IPS DF 19.7 (cell line): ENCODE measurements at places on chromosomes 11 and 22.
A peak's percentile ranks its signal among the peaks of the same experiment; 100 is the strongest.

- no peak for DNase-seq
These were observed 1.3 kb upstream of the ZFTA start for GRCh38 chr11:63769714-63770455.

DNA sequence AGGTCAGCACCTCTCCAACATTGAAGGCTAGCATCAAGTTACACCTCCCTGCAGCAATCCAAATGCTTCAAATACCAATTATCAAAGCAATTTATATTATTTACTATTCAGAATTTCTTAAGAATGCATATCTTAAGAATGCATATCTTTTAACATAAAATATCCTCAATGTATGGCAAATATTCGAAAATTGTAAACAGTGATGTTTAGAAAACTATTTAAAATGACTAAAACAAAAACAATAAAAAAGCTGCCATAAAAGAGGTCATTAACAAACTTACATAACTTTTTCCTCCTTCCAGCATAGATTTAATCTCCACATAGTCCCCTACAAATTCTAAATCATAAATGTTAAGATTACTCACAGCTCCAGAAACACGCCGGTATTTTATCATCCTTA is 85.1 kb upstream of the SOX6 start:
- DNase-seq: no peak

- no peak for DNase-seq
These were observed 74.1 kb downstream of the ENTHD1 start for GRCh38 chr22:39819429-39819828.

GRCh38 chr11:38718049-38718448 is 2120.0 kb upstream of the RAG2 start:
- DNase-seq: peak; percentile 9

DNA sequence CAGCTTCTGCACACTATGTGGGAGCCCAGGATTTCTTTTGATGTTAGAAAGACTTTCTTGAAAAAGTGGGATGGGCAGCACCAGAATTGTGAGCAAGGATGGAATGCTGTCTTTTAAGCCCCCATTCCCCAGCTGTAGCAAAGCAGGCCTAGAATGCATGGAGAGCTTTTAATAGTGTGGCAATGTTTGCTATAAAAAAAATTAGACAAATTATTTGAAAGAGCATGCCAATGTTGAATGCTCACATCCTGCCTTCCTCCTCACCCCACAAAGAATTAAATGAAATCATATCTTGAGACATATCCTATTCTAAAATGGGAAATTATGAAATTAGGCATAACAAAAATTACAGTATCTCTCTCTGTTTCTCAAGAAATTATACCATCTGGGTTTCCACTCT is 154.7 kb downstream of the C11orf91 start:
- no peak for DNase-seq

- no peak for DNase-seq
These were observed at the start of gene TMEM151A for GRCh38 chr11:66291706-66292542. Gene TMEM151A, plus strand, starts transcription at chr11:66291894. Its CDS starts 120 bp downstream, at chr11:66292014.

GRCh38 chr22:45867906-45868555 is 108.9 kb downstream of the WNT7B start:
- DNase-seq: no peak

DNA sequence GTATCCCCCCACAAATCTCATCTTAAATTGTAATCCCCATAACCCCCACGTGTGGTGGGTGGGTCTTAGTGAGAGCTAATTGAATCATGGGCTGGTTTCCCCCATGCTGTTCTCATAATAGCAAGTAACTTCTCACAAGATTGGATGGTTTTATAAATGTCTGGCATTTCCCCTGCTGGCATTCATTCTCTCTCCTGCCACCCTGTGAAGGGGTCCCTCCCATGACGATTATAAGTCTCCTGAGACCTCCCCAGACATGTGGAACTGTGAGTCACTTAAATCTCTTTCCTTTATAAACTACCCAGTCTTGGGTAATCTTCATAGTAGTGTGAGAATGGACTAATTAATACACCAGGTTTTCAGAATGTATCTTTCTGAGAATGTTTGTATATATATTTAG is 1159.4 kb downstream of the FAM181B start:
- no peak for DNase-seq

DNA sequence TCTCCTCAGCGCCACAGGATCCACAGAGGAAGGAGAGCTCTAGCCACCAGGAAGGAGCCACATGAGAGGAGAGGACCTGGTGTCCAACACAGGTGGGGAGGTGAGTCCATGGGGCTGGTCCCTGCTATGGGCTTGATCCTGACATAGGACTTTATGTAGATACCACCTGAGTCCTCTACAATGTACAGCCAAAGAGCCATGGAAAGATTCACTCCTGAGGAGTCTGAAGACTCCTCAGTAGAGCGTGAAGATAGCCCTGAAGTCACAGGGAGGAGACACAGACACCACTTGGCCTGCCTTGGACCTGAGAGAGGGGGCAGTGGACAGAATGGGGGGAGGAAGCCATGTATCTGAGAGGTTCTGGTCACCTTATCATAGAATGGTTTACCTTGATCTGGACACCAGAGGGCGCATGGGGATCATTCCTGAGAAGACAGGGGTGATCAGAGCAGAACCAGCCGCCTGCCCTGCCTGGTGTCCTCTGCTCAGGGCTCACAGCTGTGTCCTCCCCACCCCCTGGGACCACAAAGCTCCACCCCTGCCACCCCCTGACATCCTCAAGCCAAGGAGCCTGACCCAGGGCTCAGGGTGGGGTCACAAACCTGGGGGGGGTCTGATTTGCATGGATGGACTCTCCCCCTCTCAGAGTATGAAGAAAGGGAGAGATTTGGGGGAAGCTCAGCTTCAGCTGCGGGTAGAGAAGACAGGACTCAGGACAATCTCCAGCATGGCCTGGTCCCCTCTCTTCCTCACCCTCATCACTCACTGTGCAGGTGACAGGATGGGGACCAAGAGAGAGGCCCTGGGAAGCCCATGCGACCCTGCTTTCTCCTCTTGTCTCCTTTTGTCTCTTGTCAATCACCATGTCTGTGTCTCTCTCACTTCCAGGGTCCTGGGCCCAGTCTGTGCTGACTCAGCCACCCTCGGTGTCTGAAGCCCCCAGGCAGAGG is 77.0 kb downstream of the ZNF280B start:
- DNase-seq: no peak

- DNase-seq: no peak
These were observed 33.7 kb upstream of the APOBEC3A start for GRCh38 chr22:38923463-38924346.

GRCh38 chr11:112858289-112859023 is 102.8 kb upstream of the NCAM1 start:
- DNase-seq: no peak

DNA sequence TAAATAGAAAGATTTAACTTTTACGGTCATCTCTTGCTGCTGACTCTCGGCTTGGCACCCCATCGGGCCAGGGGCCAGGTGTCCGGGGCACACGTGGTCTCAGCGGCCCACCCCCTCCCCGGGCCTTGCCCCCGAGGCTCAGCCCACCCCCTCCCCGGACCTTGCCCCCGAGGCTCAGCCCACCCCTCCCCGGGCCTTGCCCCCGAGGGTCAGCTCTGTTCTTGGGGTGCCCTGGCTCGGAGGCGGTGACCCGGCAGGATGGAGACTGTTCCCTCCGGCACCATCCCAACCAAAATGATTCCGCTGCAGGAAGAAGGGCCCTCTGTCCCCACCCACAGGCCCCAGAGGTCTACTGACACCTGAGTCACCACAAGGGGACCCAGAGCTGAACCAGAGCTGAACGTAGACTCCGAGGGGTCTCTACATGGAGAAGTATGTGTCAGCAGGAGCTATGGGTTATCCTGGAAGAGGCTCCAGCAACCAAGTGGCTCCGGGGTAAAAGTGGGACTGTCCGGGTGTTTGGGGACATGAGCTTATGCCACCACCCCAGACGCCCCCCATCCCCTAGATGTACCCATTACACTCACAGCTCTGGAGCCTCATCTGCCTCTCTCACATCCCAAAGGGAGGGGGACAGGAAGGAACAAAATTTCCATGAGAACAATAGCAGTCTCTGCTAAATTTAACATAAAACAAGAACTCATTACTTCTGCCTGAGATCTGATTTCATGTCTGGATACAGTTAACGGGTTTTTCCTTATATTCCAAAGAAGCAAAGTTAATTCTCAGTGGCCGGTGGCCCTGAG is 38.4 kb downstream of the MACROD1 start:
- no peak for DNase-seq

DNA sequence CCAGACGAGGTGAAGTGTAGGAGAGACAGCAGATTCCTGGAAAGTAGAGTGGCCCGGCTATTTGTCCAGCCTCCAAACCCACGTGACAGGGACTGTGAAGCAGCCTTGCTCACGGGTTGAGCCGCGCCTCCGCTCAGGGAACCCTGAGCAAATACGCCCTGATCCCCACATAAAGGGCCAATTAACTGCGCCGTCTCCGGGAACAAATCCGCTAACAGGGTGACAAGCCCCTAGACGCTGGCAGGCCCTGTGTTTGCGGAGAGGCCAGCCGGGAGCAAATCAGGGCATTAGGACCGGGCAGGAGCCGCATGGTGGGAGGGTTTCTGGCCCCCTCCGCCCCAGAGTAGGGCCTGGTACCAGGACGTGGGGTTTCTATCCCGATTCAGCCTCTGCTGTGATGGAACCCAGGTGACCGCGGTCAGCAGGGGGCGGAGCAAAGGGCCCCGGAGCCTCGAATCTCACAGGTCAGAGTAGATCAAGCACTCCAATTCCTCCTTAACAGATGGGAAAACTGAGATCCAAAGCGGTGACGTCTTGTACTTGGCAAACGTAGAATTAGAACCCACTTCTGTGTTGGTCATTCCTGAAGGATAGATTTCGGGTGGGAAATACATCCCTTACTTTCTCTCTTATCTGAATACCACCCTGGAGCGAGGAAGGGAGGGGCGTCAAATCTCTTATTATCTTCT is 2.0 kb upstream of the ROBO3 start:
- DNase-seq: no peak

GRCh38 chr11:112162761-112163546 is 940 bp downstream of the IL18 start:
- no peak for DNase-seq

- no peak for DNase-seq
These were observed 784.8 kb downstream of the TBC1D22A start for GRCh38 chr22:47547239-47547661.

- DNase-seq: no peak
These were observed 104.8 kb downstream of the MPPED2 start for GRCh38 chr11:30481330-30481729.

- no peak for DNase-seq
These were observed 129.8 kb downstream of the DBX1 start for GRCh38 chr11:20030472-20030871.

GRCh38 chr11:100584201-100584985 is 102.7 kb upstream of the ARHGAP42 start:
- DNase-seq: no peak

DNA sequence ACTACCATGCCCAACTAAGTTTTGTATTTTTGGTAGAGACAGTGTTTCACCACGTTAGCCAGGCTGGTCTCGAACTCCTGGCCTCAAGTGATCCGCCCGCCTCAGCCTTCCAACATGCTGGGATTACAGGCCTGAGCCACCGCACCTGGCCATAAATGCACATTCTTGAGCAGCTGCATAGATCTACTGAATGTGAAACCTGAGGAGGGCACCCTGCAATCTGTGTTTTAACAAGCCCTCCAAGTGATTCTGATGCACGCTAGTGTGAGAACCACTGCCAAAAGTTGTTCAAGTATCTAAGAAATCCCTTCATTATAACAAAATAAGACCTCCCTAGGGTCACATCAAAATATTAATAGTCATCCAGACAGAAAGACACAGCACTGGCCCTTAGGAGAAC is 89.3 kb downstream of the RDX start:
- no peak for DNase-seq

GRCh38 chr22:45460288-45461109 is 42.2 kb upstream of the FBLN1 start:
- DNase-seq: no peak

DNA sequence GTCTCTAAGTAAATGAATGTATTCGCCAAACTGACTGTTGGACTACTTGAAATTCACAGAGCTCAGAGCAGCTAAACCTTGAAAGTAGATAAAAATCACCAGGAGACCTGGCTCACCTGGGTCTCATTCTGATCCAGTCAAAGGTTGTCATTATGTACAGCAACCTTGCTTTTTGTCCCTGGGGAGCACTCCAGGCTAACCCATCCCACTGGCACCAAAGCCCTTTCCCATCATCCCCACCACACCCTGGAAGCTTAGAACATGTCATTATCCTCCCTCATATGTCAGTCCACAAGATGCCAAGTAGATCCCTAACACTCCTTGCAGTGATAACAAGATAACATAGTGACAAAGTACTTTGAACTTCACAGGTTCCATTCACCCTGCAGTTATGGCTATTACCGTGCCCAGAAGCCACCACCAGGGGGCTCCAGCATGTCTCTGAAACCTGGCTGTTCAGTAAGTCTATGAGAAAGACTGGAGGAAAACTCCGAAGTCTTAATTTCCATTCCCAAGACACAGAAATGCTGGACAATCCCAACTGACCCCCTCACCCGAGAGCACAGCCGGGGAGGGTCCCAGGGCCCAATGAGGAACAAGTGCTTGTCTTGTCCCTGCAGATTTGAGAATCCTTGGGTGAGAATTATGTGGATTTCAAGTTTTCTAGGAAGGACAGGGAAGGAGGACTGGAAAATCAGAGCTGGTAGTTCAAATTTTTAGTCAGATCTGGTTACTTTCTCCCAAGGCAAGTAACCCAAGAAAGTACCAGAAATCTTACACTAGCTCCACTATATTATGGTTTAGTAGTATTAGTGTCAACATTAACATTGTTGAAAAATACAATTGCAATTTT is 43.0 kb upstream of the USP47 start:
- no peak for DNase-seq

DNA sequence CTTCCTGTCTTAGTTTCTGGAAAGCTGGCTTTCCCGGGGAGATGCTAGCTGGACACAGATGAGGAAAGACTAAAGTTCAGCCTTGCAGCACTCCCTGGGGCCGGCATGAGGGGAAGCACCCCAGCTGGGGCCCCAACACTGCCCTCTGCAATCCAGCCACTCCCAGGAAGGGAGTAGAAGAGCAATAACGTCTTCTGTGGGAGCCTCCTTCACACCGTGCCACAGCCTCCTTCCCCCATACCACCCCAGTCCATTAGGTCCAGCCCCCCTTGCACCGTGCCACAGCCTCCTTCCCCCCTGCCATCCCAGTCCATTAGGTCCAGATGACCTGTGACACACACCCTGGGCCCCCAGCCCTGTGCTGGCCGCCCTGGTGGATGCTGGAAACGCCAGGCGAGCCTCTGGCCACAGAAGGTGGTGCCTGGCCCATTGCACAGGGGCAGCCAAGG is 44.1 kb upstream of the PRDM11 start:
- DNase-seq: no peak

- DNase-seq: no peak
These were observed 786 bp downstream of the CAPN1 start for GRCh38 chr11:65182258-65183170.

DNA sequence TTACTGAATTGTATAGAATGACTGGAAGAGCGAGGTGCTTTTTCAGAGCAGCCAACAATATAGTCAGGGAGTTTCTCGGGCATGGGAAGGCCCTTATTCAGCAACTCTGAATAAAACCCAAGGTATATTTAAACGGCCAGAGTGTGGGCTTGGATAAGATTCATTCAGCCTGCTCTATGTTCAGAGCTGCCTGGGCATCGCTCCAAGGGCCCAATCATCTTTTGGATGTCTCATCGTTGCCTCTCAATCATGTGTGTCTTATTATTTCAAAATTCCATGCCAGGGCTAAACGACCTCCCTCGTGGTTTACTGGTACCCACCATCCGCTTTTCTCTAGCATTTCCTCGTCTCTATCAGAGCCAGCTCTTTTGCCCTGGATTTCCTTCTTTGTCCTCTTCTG is 19.5 kb upstream of the NTM start:
- DNase-seq: no peak
